Endothelial cell (in vitro differentiated cells): ENCODE measurements at places on chromosomes 4 and X.
A peak's percentile ranks its signal among the peaks of the same experiment; 100 is the strongest.

DNA sequence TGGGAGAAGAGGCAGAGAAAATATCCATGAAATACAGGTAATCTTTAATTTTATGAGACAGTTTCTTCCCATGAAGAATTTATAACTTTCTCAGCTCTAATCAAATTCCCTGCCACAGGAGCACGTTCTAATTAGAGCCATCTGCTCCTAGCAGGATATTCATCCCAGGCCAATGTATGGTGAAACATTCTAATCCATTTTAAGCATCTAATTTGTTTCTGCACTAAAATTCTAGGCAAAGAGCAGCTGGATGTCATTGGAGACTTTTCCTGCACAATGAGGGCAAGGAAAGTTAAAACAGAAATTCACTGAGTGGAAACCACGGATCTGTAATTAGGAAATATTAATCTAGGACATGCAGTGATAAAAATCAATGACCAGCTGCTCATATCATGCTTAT, 107.7 kb upstream of the ZFP42 start:
- H3K4me1 ChIP-seq, result no peaks in the 10 kb centered on the region
- H3K36me3 ChIP-seq, result no peaks in the 10 kb centered on the region
- H3K27ac ChIP-seq, result no peak overlapping the region
- no peak overlapping the region for H3K4me3 ChIP-seq

GRCh38 chrX:136219893-136220292, 31.3 kb downstream of the MAP7D3 start:
- no peak overlapping the region for H3K4me3 ChIP-seq
- H3K27me3 ChIP-seq, result no peaks in the 10 kb centered on the region
- H3K27ac ChIP-seq, result no peak overlapping the region
- H3K36me3 ChIP-seq, result peaks cover 6% of the 10 kb centered on the region

DNA sequence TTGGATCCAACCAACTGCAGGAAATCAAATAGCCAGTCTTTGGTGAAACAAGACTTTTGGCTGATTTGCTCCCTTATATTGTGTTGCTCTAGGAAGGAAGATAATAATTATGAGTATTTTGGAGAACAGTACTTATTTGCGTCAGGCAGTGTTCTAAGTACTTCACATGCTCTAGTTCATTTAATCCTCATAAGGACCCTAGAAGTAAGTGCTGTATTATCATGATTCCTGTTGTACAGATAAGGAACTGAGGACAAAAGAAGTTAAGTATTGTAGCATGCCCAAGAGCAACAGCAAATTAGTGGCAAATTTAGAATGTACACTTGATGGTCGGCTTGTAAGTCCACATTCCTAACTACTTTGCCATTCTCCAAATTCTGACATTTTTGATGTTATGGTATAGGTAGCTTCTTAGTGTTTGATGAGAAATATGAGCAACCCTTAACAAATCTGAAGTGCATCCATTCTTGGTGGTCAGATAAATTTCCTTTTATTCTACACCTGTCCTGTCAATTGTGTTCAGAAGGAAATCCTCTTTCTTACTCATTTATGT, 72.0 kb downstream of the SPRY1 start:
- no peaks in the 10 kb centered on the region for H3K27me3 ChIP-seq
- no peaks in the 10 kb centered on the region for H3K36me3 ChIP-seq
- no peak for DNase-seq
- no peaks in the 10 kb centered on the region for H3K4me1 ChIP-seq

DNA sequence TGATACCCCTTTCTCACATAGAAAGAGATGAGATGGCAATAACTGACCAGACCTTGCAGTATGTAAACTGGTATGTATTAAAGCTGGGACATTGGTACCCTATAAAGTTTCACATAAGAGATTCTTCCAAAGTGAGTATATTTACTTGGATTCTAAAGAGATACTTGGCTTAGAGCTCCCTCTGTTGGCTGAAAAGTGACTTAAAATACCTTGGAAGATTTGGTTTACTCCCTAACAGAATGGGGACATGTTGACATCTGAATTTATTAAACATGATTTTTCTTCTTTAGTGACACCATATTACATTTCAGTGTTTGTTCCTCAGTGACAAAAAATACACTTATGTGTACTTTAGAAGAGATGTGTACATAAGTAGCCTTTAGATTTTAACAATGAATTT, 47.9 kb upstream of the RGN start:
- no peak overlapping the region for H3K27ac ChIP-seq
- peak; percentile 18 for DNase-seq
- H3K27me3 ChIP-seq, result peaks cover 1% of the 10 kb centered on the region
- H3K4me3 ChIP-seq, result no peak overlapping the region
- peaks cover 3% of the 10 kb centered on the region for H3K36me3 ChIP-seq

- no peak for DNase-seq
- no peak overlapping the region for H3K27ac ChIP-seq
- H3K4me3 ChIP-seq, result no peak overlapping the region
- H3K27me3 ChIP-seq, result peaks cover 4% of the 10 kb centered on the region
- H3K4me1 ChIP-seq, result peaks cover 18% of the 10 kb centered on the region
Observed at GRCh38 chr4:53616219-53616618, 24.9 kb upstream of the LNX1 start.

GRCh38 chr4:4541040-4541631, 712 bp downstream of the STX18 start:
- H3K27me3 ChIP-seq, result peaks cover 8% of the 10 kb centered on the region
- H3K4me1 ChIP-seq, result peaks cover 12% of the 10 kb centered on the region
- H3K36me3 ChIP-seq, result no peaks in the 10 kb centered on the region
- H3K4me3 ChIP-seq, result peak overlapping the region; percentile 98
- DNase-seq, result peak; percentile 15

- H3K27me3 ChIP-seq, result peaks cover 11% of the 10 kb centered on the region
- peak overlapping the region; percentile 95 for H3K4me3 ChIP-seq
- H3K36me3 ChIP-seq, result peaks cover 5% of the 10 kb centered on the region
- no peak overlapping the region for H3K27ac ChIP-seq
- no peak for DNase-seq
Observed at GRCh38 chr4:89305712-89306437, 1.7 kb downstream of the GPRIN3 start.

GRCh38 chr4:9804918-9805317, 23.5 kb downstream of the DRD5 start:
- peaks cover 2% of the 10 kb centered on the region for H3K27me3 ChIP-seq
- no peak for DNase-seq
- H3K4me1 ChIP-seq, result no peaks in the 10 kb centered on the region
- no peak overlapping the region for H3K27ac ChIP-seq

GRCh38 chr4:121788896-121789295, 12.2 kb upstream of the EXOSC9 start:
- no peak overlapping the region for H3K27ac ChIP-seq
- H3K36me3 ChIP-seq, result no peaks in the 10 kb centered on the region

- H3K36me3 ChIP-seq, result peaks cover 4% of the 10 kb centered on the region
- peaks cover 25% of the 10 kb centered on the region for H3K4me1 ChIP-seq
- no peak for DNase-seq
- no peak overlapping the region for H3K4me3 ChIP-seq
- H3K27me3 ChIP-seq, result peaks cover 6% of the 10 kb centered on the region
Observed at GRCh38 chr4:48683784-48684666, 96.1 kb downstream of the FRYL start.

- peak within 1 kb of the TSS; percentile 99 for H3K4me3 ChIP-seq
- peaks cover 25% of the 10 kb centered on the region for H3K27me3 ChIP-seq
- peak within 1 kb of the TSS; percentile 89 for H3K27ac ChIP-seq
- peak; percentile 75 for DNase-seq
- no peaks in the 10 kb centered on the region for H3K36me3 ChIP-seq
Observed at GRCh38 chr4:61200187-61200915, at the start of gene ADGRL3. Gene ADGRL3 (plus strand): TSS chr4:61200326.

- H3K4me3 ChIP-seq, result peak overlapping the region; percentile 2
- peaks cover 4% of the 10 kb centered on the region for H3K36me3 ChIP-seq
- peaks cover 22% of the 10 kb centered on the region for H3K4me1 ChIP-seq
- H3K27me3 ChIP-seq, result peaks cover 5% of the 10 kb centered on the region
Observed at GRCh38 chr4:139606579-139607501, 50.8 kb upstream of the SETD7 start.

DNA sequence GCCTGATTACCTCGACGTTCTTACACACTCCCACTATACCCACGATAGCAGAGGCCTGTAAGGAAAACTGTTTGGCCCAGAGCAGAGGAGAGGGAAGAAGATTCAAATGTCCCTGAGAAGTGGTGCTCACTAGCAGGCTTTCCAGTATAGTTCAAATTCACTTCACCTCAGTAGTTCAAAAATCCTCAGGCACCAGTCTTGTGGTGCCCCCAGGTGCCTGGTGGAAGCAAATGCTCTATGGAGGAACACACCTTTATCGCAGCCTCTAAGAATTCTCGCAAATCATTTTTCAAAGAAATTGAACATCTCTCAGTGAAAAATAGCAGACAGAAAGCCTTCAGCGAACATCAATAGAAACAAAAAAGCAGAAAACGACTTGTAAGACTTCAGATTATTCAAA, 12.2 kb upstream of the MTMR1 start:
- peaks cover 5% of the 10 kb centered on the region for H3K27me3 ChIP-seq
- no peaks in the 10 kb centered on the region for H3K36me3 ChIP-seq
- no peaks in the 10 kb centered on the region for H3K4me1 ChIP-seq
- no peak for DNase-seq
- no peak overlapping the region for H3K27ac ChIP-seq
- H3K4me3 ChIP-seq, result no peak overlapping the region

- H3K4me1 ChIP-seq, result peaks cover 7% of the 10 kb centered on the region
- H3K4me3 ChIP-seq, result no peak overlapping the region
- H3K27me3 ChIP-seq, result no peaks in the 10 kb centered on the region
- H3K27ac ChIP-seq, result peak overlapping the region; percentile 20
- peaks cover 6% of the 10 kb centered on the region for H3K36me3 ChIP-seq
- DNase-seq, result no peak
Observed at GRCh38 chrX:53116101-53116500, 22.2 kb downstream of the KANTR start.

GRCh38 chr4:99324979-99325378, 3.8 kb upstream of the ADH1B start:
- peaks cover 10% of the 10 kb centered on the region for H3K4me1 ChIP-seq
- H3K4me3 ChIP-seq, result no peak overlapping the region
- DNase-seq, result no peak
- no peak overlapping the region for H3K27ac ChIP-seq
- no peaks in the 10 kb centered on the region for H3K27me3 ChIP-seq

DNA sequence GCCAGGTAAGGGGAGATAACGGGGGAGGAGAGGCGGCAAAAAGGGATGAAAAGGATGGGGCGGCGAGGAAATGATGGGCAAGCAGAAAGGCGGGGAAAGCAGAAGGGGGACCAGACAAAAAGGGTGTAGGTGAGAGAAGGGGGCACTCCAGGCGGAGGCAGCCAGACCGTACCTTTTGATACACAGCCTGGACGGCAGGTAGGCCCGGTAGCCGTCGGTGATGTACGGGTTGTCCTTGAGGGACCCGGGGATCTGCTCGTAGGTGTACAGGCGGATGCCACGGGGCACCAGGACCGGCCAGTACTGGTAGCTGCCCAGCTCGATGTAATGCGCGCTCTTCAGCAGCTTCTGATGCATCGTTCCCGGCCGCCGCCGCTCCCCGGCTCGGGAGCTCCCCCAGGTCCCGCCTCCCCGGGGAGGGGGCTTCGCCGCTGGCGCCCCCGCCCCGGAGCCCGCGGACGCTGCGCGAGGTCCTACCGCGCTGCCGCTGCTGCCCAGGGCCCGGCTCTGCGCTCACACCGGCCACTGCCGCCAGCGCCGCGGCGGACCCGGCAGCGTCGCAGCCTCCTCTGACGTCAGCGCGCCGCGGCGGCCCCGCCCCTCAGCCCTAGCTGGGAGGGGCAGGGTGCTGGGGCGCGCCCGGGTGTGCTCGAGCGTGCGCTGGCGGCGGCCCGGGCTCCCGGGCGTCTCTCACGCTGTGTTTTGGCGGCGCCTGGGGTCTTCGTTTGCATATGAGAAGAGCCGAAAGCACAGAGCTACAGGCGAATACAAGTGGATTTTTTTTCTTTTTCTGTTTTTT, at the start of gene PAQR3:
Gene PAQR3 (minus strand): TSS at position 571 of the 799 bp plus-strand sequence. CDS start 214 bp downstream, at position 357.
- no peaks in the 10 kb centered on the region for H3K36me3 ChIP-seq
- peak within 1 kb of the TSS; percentile 99 for H3K4me3 ChIP-seq
- peak within 1 kb of the TSS; percentile 90 for H3K27ac ChIP-seq
- DNase-seq, result peak; percentile 89
- H3K4me1 ChIP-seq, result peaks cover 51% of the 10 kb centered on the region

DNA sequence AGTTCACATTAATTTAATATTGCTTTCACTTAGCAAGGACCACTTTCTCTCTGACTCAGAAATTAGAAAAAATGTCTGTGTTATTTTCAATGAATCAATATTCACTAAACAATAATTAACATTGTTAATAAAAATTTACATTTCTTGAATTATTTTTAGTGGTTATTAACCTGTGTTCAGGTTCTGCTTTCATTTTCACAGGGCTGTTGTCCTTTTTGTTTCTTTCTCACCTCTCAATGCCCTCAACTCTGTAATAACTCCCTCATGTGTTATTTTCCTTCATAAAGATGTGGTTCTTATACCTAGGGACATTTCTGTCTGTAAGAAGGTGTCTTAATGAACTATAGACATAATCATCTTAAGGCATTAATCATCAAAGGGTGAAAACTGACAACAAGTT, 43.1 kb upstream of the PRR27 start:
- no peaks in the 10 kb centered on the region for H3K27me3 ChIP-seq
- H3K4me3 ChIP-seq, result no peak overlapping the region
- no peak overlapping the region for H3K27ac ChIP-seq

DNA sequence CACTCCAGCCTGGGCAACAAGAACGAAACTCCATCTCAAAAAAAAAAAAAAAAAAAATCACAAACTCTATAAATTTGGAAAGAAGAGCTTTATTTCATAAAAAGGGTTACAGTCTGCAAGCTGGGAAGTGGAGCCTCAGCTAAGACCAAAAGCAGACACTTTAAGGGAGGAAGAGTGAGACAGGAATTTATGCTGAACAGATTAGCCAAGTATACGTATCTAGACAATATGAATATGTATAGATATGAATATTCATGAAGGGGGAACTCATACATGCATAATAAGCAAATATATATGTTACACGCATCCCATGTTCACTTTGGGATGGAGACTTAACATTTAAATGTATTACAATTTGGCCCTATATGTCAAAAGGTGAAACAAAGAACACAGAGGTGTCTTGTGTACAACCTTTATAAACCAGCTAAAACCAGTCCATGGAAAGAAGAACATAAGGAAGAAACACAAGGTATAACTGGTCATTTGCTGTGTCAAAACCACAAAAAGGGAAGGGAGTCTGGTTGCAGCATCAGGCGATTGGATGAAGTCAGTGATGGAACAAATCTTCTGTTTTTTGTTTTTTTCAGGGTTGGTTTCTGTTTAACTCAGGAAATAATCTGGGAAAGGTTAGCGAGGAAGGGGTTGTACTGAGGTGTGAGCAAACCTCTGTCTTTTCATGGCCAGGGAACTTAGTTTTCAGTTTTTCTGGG, 130.0 kb upstream of the MAOA start:
- H3K4me3 ChIP-seq, result no peak overlapping the region
- no peaks in the 10 kb centered on the region for H3K27me3 ChIP-seq
- no peaks in the 10 kb centered on the region for H3K4me1 ChIP-seq
- no peaks in the 10 kb centered on the region for H3K36me3 ChIP-seq
